Endodermal cell (in vitro differentiated cells): ENCODE measurements at places on chromosomes 2 and 18. TPM values are rescaled to one million over a fixed set of nuclear protein-coding genes. Genes with fewer than 3 reads are reported as not detected.
A peak's percentile ranks its signal among the peaks of the same experiment; 100 is the strongest.

- no peak overlapping the region for H3K27ac ChIP-seq
- peaks cover 4% of the 10 kb centered on the region for H3K4me1 ChIP-seq
- H3K4me3 ChIP-seq: no peak overlapping the region
- H3K27me3 ChIP-seq: no peaks in the 10 kb centered on the region
Measured at GRCh38 chr2:119252186-119253113, 28.8 kb downstream of the STEAP3 start.

GRCh38 chr18:79428287-79428686 lies 32.6 kb downstream of the NFATC1 start:
- no peak overlapping the region for H3K27ac ChIP-seq
- no peaks in the 10 kb centered on the region for H3K4me1 ChIP-seq
- no peaks in the 10 kb centered on the region for H3K27me3 ChIP-seq
- no peak overlapping the region for H3K4me3 ChIP-seq

The PROC gene
- total RNA-seq: 0.51 and 0.61 TPM in 2 replicates

DNA sequence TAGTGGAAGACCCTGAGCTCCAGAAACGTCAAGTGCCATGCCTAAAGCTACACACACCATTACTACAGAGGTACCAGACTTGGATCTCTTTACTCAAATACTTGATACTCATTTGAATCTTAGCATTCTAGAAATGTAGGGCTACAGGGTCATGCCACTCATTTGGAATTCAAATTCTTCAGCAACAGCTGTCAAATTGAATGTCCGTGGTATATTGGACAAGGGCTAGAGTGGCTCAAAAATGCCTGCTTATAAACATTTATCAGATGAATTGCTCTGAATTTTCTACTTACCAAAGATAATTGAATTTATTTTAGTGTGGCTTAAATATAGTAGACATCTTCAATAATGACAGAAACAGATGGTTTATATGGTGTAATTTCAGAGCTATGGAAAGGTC lies 669.7 kb downstream of the SLC4A3 start:
- no peaks in the 10 kb centered on the region for H3K36me3 ChIP-seq
- H3K27ac ChIP-seq: no peak overlapping the region
- no peaks in the 10 kb centered on the region for H3K4me1 ChIP-seq
- no peaks in the 10 kb centered on the region for H3K27me3 ChIP-seq
- DNase-seq: no peak

DNA sequence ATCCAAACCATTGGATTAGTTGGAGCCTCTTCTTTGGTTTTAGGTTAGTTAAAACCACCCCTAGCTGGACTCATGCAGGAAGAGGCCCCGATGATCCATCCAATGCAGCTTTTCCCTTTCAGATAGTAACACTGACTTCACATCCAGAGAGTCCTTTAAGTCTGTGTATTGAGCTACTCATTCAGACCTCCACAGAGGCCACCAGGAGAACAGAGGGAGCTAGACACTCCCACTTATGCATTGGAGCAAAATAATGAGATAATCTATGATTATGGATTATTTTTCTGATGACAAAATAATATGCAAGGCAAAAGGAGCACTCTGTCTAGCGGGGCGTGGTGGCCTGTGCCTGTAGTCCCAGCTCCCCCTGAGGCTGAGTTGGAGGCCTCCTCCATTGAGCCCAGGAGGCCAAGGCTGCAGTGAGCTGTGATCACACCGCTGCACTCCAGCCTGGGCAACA lies 1.6 kb upstream of the ROCK2 start:
- no peak overlapping the region for H3K27ac ChIP-seq
- peaks cover 7% of the 10 kb centered on the region for H3K4me1 ChIP-seq

The SMYD1 gene
- not detected in 2 replicates for total RNA-seq

DNA sequence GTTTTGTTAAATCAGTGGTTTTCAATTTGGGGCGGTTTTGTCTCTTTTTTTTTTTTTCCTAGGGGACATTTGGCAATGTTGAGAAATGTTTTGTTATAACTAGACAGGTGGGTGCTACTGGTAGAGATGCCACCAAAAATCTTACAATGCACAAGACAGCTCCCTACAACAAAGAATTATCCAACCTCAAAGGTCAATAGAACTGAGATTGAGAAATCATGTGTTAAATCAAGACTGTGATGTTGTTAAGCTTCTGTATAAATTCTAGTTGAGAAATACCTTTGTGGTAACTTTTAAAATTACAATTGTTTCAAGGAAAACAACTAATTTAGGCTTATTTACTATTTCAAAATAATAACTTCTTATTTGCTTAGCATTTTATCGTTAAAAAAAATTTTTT lies 9.4 kb upstream of the SPOPL start:
- no peaks in the 10 kb centered on the region for H3K27me3 ChIP-seq
- H3K27ac ChIP-seq: no peak overlapping the region
- peaks cover 8% of the 10 kb centered on the region for H3K4me1 ChIP-seq

- no peak for DNase-seq
- no peaks in the 10 kb centered on the region for H3K4me1 ChIP-seq
- H3K27ac ChIP-seq: peak overlapping the region; percentile 91
- peaks cover 22% of the 10 kb centered on the region for H3K36me3 ChIP-seq
Measured at GRCh38 chr2:171923206-171923605, 945 bp downstream of the HAT1 start.

DNA sequence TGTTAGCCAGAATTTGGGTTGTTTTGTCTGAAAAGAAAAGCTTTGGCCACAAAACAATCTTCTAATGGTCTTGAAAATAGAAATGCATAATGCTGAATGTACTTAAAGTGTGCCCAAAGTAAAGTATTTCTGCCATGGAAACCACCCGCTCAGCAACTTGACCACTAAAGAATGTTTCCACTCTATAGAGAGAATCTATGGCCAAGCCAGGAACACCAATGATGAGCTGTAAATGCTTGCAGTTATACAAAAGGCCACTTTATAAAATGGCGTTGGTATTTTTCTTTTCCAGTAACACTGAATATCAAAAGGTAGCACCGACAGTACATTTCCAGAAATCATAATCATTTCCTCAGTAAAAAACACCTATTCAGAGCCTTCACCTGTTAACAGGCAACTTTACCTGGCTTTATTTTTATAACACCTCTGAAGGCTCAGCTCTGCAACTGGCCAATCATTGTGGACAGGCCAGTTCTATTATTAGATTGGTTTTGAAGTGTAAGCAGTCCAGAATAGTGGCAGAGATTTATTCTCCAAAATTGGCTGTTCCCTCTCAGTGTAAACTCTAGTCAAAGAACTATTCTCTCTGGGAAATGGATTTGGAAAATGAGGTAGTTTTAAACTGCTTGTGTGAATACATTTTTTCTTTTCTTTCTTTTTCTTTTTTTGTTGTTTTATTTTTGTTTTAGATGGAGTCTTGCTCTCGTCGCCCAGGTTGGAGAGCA lies 36.1 kb downstream of the SLC40A1 start:
- H3K4me3 ChIP-seq: no peak overlapping the region
- H3K27me3 ChIP-seq: no peaks in the 10 kb centered on the region
- DNase-seq: no peak
- H3K27ac ChIP-seq: no peak overlapping the region
- no peaks in the 10 kb centered on the region for H3K36me3 ChIP-seq

The RNASEH1 gene
- 12.1 to 35.2 TPM (median 34.7 TPM) in 3 replicates for total RNA-seq

GRCh38 chr18:10681581-10682367 lies 155.9 kb downstream of the NAPG start:
- H3K4me3 ChIP-seq: no peak overlapping the region
- H3K27ac ChIP-seq: no peak overlapping the region
- no peaks in the 10 kb centered on the region for H3K27me3 ChIP-seq
- no peaks in the 10 kb centered on the region for H3K4me1 ChIP-seq

- H3K27me3 ChIP-seq: no peaks in the 10 kb centered on the region
- peaks cover 46% of the 10 kb centered on the region for H3K36me3 ChIP-seq
- DNase-seq: no peak
Measured at GRCh38 chr2:44325897-44326296, 35.4 kb downstream of the PREPL start.

The CFC1 gene
- 0.93 to 1.4 TPM in 2 of 3 replicates, not detected in the other for total RNA-seq

DNA sequence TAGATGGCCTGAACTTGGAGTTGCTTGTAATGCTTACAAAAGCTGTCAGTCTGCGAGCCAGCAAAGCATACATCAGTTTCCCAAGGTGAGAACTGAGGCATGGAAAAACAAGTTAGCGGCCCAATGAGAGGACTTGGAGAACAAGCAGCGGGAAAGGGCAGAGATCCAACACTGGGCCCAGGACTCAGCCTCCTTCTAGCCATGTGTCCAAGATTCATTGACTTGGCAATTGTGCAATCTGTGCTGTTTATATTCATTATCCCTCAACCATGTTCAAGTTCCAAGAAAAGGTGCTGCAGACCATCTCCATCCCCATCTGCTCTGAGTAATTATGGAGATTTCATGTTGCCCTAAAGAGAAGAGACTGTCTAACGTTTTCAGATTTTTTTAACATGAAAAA lies 187.4 kb downstream of the ALK start:
- H3K4me3 ChIP-seq: no peak overlapping the region
- no peaks in the 10 kb centered on the region for H3K27me3 ChIP-seq
- DNase-seq: no peak
- no peak overlapping the region for H3K27ac ChIP-seq
- H3K4me1 ChIP-seq: no peaks in the 10 kb centered on the region

GRCh38 chr2:64857581-64858471 lies 131.4 kb upstream of the SLC1A4 start:
- H3K27ac ChIP-seq: peak overlapping the region; percentile 26
- H3K4me3 ChIP-seq: no peak overlapping the region
- no peaks in the 10 kb centered on the region for H3K36me3 ChIP-seq

DNA sequence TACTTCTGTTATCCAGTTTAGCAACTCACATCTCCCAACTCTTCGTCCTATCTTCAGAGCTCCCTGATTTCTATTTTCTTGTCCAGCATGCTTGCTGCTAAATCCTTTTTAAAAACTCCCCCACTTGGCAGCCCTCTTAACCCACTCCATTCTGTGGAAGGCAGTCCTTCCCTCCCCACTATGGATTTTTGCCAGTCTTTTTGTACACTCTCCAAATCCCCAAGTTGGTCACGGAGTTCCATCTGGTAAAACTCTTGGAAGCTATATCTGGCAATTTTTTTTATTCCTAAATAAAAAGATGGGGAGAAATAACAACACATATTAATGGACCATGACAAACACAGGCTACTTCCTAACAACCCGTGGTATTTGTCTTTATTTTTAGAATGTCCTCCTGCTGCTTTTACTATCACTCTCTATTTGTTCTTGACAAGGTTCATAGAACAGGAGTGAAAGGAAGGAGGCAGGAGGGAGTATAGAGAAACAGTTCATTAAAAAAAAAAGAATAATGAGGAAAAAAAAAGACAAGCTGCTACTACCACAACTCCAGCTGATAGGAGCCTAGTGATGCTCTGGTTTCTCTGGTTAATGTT lies 120.0 kb upstream of the THSD7B start:
- H3K27me3 ChIP-seq: peaks cover 70% of the 10 kb centered on the region
- H3K36me3 ChIP-seq: no peaks in the 10 kb centered on the region
- DNase-seq: no peak
- H3K27ac ChIP-seq: no peak overlapping the region
- H3K4me3 ChIP-seq: no peak overlapping the region
- H3K4me1 ChIP-seq: peaks cover 4% of the 10 kb centered on the region

- H3K27ac ChIP-seq: no peak overlapping the region
- no peak overlapping the region for H3K4me3 ChIP-seq
- H3K4me1 ChIP-seq: peaks cover 7% of the 10 kb centered on the region
- no peak for DNase-seq
Measured at GRCh38 chr2:222756951-222757650, 85.6 kb downstream of the MOGAT1 start.

- H3K4me1 ChIP-seq: no peaks in the 10 kb centered on the region
- H3K27me3 ChIP-seq: no peaks in the 10 kb centered on the region
- no peak overlapping the region for H3K4me3 ChIP-seq
- H3K27ac ChIP-seq: no peak overlapping the region
- no peak for DNase-seq
Measured at GRCh38 chr2:56892382-56892781, 708.6 kb downstream of the CCDC85A start.

DNA sequence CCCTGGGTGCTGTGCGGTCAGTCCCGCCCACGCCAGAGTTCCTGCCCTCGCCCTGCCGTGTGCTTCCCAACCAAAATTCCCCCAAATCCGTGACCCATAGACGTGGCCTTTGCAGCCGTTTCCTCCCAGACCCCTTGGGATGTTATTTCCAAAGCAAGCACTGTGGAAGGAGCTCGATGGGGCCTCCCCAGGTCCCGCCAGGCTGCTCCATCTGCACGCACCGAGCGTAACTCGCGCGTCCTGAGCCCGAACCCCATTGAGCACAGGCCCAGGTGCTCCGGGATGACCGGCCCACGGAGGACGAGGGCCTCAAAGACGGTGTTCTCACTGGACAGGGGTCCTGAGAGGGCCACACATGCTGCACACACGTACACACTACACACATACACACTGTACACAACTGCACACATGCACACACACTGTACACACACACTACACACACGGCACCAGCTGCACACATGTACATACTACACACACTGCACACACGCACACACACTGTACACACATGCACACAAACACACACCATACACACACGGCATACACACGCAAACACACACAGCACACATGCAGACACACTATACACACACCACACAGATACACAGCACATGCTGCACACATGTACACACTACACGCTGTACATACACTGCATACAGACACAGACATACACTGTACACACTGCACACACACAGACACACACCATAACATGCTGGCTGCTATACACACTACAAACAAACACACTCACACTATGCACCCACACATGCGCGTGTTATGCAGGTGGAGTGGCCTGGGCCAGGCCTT lies 431.2 kb upstream of the SALL3 start:
- no peak overlapping the region for H3K4me3 ChIP-seq
- H3K4me1 ChIP-seq: no peaks in the 10 kb centered on the region
- DNase-seq: no peak
